ENCODE measurements at places on chromosomes 12 and 14.

DNA sequence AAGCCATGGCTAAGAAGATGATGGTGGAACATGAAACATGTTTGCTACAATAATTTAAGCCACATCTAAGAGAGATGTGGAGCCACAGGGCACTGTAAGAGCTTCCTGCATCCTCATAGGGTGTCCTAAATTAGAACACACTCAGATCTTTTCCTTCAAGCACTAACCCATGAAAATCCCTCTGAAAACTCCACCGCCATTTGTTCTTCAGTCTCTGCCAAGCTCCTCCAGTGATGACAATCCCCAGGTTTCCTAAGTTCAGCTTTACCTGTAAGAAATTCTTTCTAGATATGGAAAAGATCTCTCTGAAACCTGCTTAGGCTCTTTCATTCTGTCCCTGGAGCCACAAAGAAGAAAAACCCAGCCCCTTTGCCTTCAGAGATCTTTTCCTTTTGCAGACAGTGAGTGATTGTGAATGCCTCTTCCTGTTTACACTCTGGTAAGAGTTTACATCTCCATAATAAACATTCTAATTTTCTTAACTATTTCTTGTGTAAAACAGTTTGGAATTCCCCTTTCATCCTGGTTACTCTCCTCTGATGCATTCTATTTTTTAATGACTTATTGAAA lies 907.2 kb downstream of the VRK1 start:
- DNase-seq, result no peak

GRCh38 chr14:104370256-104370870 lies 209.2 kb upstream of the C14orf180 start:
- no peak for DNase-seq

DNA sequence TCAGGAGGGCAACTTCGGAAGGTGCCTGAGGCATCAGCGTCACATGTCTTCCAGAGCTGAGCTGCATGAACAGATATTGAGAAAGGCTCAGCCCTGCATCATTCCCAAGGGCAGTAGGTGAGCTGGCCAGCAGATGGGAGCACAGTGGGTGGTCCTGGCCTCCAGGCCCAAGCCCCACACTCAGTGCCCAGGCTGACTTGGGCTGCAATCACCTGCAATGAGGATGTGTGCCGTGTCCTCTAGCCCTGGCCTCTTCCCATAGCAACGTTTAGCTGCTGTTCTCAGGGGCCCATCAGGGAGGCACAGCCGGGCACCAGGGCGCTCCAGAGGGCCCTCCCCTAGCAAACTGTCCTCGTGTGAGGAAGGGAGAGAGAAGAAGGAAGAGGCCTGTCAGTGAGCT lies 32.0 kb downstream of the TEP1 start:
- DNase-seq, result no peak

- DNase-seq, result no peak
These were observed 3.6 kb downstream of the AKAP6 start for GRCh38 chr14:32332415-32333316.

DNA sequence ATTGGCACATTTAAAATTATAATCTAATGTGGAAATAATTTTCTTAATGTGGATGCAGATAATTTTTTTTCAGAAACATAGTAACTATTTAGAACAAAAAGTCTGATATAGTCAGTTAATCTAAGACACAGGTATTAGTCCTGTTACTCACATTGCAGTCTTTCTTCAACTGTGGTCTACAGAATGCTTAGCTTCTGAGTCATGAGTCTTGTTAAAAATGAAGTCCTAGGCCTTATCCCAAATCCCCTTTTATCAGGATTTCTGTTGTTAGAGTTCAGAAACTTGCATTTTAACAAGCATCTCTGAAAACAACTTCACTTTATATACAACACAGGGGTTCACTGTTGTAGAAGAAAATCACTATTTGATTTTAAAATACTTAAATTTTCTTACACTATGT lies 112.2 kb downstream of the SLC16A7 start:
- DNase-seq, result no peak

DNA sequence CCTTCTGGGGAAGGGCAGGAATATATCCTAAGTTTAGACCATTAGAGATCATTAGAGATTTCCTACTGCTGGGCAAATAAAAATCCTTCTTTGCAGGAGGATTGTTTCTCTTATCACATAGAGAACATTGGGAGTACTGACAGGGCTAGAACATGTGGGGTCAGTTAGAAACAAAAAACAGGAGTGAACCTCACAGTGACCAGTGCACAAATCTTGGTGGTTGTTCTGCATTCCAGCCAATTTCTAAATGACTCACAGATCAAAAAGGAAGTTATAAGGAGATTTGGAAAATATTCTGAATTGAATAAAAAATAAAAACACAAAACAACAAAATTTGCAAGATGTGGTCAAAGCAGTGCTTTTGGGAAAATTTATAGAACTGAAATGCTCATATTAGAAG lies 118.8 kb downstream of the LLPH start:
- DNase-seq, result no peak

- no peak for DNase-seq
These were observed 55.2 kb upstream of the KCNH3 start for GRCh38 chr12:49483619-49484018.

Data from stimulated activated CD4-positive, alpha-beta T cell treated with anti-CD3 and anti-CD28 coated beads, Interleukin-1b, Interleukin-23, amount 100 ng/mL, for 4 hours (primary cell).